Heart left ventricle (tissue), 16 donors: ENCODE measurements at places on chromosomes 6 and 20. TPM values are rescaled to one million over a fixed set of nuclear protein-coding genes. Genes with fewer than 3 reads are reported as not detected.

GRCh38 chr6:28496099-28496779 lies 19.4 kb downstream of the GPX6 start:
- DNase-seq: no peak

DNA sequence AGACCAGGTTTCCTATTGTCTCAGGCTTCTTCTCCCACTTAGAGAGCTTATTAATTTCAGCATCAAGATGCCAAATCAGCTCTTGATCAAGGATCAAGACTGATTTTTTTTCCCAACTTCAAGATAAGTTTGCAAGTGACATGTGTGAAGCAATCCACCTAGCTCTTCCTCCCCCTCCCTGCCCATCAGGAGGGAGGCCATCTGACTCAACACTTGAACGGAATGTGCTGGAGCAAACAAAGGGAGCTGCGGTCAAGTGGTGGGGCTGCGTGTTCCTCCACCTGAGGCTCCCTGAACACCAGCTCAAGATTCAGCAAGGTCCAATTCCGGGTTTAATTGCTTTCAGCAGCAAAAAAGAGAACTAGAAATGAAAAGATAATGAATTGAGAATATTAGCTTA lies 38.7 kb downstream of the TTI1 start:
- DNase-seq: no peak

GRCh38 chr20:61263084-61263695 lies 11.1 kb downstream of the CDH4 start:
- no peak for DNase-seq

DNA sequence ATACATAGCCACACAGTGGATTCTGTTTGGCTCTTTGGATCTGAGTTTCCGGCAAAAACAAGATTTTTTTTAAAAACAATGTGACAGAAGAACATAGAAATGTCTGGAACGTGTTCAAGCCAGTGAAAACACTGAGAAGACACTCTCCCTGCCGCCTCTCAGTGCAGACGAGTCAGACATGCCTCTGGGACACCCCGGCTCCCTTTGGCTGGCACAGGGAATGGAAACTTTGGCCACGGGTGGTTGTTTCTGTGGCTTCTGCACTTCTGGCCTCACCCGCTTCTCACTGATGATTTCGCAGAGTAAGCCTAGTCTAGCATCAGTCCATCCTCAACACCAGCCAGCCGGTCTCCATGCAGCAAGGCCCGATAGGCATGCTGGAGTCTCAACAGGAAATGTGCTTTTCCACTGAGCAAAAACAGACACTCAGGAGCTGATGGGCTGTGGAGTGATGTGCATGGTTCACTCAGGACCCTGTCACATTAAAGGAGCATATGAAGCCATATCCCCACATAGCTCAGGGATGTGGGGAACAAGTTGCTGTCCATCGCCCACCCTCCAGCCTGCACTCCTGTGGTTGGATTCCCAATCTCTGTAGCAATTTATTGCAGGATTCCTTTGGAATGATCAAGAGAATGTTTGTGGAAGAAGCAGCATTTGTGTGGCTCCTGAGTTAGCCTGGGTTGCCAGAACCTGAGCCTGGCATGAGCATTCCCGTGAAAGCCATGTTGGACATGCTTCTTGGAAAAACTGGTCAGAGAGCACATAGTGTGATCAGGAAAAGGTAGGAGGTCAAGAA lies 262.0 kb upstream of the RIN2 start:
- DNase-seq: no peak

DNA sequence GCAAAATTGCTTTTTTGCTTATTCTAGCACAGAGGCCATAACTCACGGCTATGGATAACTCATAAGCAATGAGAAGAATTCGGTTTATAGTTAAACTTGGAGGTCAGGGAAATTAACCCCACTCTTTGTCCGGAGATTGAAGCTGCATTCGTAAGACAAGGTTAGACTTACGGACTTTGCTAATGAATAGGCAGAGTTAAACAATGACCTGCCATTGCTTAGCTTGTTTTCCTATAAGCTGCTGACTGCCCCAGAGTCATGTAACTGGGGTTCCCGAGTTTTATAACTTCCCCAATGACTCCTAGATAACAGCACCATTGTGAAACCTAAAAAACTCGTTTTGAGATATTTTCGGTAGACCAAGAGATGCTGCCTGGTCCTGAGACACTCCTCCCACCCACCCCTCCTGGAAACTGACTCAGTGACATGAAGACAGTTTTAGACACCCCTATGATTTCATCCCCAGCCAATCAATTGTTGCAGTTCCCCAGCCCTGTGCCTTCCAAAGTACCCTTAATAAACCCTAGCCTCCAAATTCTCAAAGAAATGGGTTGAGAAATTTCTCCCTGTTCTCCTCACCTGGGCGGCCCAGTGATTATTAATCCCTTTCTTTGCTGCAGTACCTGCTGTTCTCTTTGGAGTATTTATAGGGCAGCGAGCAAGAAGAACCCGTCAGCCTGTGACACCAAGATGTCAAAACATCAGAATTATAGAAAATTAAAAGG lies 33.1 kb upstream of the MCUR1 start:
- no peak for DNase-seq

DNA sequence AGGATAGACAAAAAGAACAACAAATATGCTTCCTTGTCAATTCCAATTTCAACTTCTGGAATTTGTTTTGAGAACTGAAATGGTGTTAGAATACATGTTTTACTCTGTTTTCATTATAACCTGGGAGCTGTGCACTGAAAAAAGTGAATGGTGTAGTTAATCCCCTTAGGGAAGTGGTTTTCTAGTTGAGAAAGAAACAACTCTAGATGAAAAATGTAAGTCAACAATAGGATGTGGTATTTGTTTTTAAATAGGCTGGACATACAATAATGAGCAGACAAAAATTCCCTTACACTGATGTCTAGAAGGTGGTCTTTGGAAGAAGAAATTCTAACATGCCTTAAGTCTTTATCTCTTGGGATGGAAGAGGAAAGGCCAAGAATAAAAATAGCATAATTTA lies 59.9 kb upstream of the TINAG start:
- no peak for DNase-seq

- DNase-seq: no peak
Observed at GRCh38 chr6:127013865-127014264, 104.6 kb upstream of the RSPO3 start.

- DNase-seq: peak; percentile 52
Observed at GRCh38 chr6:43907789-43908472, 137.9 kb downstream of the VEGFA start.

- no peak for DNase-seq
Observed at GRCh38 chr20:18971574-18971973, 158.0 kb downstream of the SCP2D1 start.

- peak; percentile 18 for DNase-seq
Observed at GRCh38 chr20:63962426-63963347, 6.5 kb upstream of the UCKL1 start.

GRCh38 chr20:37579106-37579505 lies 51.4 kb upstream of the BLCAP start:
- DNase-seq: no peak

GRCh38 chr6:135086414-135086764 lies 31.8 kb upstream of the HBS1L start:
- no peak for DNase-seq

DNA sequence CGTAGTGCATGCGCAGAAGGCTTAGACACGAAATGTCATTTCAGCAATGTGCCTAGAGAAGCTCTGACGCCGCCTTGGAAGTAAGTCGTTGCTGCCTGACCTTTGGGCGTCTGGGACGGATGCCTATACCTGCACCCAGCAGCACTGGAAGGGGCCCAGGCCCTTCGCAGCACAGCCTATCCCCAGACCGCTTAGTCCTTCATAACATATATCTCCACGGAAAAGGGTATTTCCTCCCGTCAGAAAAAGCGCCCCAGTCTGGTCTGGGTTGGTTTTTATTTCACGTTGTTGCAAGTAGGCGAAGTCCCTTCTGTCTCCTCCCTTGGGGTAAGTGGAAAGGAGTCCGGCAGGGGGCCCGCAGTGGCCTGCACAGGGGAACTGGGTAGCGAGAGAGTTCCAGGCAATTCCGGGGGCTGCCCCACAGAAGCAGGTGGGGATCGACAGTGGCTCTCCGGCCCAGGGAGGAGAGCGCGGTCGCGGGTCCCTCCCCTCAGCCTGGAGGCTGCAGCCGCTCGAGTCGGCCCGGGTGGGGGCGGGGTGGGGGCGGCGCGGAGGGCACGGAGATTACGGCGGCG lies 559 bp upstream of the EYA4 start:
- DNase-seq: peak; percentile 54

DNA sequence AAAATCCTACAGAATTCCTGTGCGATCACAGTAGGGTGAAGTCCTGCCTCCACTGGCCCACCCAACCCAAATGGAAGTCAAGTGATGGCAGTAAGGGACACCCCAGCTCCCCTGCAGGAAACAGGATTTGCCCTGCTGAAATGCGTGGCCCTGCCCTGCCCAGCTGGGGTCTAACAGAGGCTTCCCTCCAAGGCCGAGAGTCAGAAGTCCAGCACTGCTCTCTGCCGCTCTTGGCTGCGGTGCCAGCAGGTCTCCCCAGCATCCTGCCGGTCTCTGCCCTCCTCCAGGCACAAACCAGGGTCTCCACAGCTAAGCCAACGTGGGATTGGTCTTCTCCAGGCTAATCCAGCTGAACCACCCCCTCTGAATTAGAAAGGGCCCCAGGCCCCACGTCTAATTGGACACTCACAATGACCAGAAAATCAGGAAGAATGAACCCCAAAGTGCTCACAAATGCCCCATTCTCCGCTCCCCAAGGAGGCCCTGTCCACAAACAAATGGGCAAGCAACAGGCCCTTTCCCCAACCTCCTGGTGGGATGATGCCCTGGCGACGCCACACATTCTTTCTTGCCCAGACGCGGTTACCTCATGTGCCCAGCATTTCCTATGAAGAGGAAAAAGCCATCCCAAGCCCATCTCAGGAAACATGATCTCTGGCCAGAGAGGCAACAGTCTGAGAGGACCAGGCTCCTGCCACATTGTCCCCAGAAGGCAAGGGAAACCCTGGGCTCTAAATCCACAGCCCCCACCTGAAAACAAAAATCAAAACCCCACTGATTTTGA lies 117.2 kb downstream of the BANF2 start:
- DNase-seq: no peak

DNA sequence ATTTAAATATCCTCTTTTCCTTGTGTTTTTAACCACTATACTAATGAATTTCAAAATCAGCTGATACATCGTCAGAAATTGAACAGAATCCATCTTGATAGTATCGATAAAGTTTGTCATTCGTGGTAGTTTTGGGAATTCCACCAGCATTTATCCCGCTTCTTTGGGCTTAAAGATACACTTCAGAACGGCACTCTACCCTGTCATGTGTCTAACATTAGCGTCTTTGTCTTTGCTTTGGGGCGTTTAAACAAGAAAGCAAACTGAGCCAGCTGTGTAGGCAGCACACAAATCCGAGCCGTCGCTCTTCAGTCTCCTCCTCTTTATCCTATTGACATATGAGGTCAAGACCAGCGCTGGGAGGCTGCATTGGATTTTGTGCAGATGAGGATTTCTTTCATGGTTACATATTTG lies 27.5 kb upstream of the NHSL1 start:
- no peak for DNase-seq

DNA sequence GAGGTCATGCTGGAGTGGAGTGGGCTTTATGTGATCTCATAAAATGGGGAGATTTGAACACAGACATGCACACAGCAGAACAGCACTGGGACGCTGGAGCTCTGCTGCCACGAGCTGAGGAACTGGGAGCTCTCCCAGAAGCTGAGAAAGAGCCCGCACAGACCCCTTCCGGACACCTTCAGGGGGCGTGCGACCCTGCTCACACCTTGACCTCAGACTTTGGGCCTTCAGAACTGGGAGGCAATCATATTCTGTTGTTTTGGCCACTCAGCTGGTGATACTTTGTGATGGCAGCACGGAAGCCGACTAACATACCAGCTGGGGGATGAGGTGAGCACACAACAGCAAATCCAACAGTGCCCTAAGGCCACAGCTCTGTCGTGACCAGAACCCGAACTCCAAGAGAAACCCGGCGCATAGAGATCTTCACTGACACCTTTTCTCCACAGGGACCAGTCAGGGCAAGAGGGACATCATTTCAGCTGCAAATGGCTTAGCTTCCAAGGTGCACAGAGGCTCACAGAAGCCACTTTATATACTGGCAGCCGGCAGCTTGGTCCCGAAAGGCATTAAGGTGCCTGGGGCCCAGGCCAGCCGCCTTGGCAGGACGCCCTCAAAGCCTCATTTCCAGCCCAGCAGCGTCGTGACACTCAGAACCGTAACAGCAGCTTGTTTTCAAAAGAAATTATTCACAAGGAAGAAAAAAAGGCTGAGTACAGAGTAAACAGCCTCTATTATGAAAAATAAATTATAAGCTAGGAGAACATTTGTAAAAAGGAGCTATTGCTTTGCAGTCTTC lies 89.3 kb downstream of the RNASET2 start:
- DNase-seq: no peak

- DNase-seq: no peak
Observed at GRCh38 chr6:43267619-43268354, 24.5 kb downstream of the TTBK1 start.

DNA sequence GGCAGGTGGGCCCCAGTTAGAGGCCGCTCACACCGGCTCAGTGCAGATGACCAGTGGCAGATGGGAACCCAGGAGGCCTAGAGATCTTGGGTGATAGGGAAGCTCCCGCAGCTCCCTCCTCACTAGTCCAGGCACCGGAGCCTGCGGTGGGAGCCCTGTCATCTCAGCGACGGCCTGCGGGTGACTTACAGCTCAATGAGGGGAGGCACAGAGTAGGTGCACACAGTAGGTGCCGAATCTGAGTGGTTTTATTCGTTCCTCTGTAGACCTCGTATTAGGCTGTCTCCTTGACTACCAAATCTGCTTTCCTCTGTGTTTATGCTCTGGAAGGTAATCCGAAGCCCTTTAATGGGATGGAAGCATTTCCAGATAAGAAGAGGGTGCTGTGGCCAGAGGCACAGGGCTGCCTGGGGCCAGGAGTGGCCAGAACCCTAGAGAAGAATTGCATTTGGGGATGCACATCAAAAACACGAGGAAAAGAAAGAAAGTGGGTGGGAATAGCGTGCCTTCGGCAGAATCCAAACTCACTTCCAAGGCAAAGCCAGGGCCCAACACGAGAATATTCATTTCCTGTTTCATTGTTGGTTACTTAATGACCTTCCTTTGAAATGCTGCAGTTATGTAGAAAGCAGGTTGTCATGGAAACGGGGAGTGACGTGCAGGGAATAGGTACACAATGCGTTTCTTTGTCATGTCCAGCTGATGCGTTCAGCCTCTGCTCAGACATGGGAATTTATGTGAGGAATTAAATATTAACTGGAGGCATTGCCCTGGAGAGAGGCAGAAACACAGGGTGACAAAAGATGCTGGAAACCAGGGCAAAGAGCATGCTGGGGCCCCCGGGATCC lies 24.7 kb downstream of the MYT1 start:
- no peak for DNase-seq

GRCh38 chr6:62265906-62266525 lies 20.0 kb downstream of the KHDRBS2 start:
- no peak for DNase-seq

- no peak for DNase-seq
Observed at GRCh38 chr6:67883500-67884366, 751.3 kb upstream of the ADGRB3 start.

The HS3ST5 gene
- not detected for total RNA-seq

The C20orf141 gene
- total RNA-seq: not detected

The TMEM151B gene
- not detected for total RNA-seq

The DEFB124 gene
- not detected for total RNA-seq

The PRR18 gene
- total RNA-seq: 0.07 TPM

The MOCS3 gene
- total RNA-seq: 2.8 TPM

The RSPH4A gene
- total RNA-seq: 0.12 TPM

The CMTR1 gene
- total RNA-seq: 23.1 TPM

The PGK2 gene
- not detected for total RNA-seq
